ENCODE measurements at places on chromosomes 16 and 17. TPM values are rescaled to one million over a fixed set of nuclear protein-coding genes. Genes with fewer than 3 reads are reported as not detected.

C16orf96 gene
- total RNA-seq: 0.05 TPM

DNA sequence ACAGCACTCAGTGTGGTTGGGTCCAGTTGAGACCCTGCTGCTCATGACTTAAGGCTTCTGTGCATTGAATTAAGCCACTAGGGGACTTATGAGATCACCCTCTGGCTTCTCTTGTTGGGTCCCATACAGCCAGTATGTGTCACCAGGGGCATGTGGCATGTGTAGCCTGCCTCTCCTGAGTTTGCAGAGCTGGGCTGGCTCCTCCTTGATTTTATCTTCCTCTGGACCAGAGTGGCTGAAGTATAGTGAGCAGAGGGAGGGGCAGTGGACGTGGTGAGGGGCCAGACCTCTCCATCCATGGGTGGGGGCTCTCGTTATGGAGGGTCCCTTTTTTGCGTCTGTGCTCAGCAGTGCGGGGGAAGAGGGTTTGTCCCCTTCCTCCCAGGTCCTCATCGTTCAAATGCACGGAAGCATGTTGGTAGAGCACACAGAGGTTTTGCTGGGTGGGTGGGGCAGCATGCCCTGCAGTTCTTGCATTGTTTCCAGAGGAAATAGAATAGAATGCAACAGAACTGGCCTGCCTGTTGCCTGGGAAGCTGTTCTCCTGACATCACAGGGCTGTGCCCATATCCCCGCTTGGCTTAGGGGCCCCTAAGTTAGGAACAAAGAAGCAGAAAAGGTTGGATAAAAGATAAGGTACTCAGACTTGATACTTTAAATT lies 77.4 kb downstream of the SPECC1 start:
- peak; percentile 32 for DNase-seq

DNA sequence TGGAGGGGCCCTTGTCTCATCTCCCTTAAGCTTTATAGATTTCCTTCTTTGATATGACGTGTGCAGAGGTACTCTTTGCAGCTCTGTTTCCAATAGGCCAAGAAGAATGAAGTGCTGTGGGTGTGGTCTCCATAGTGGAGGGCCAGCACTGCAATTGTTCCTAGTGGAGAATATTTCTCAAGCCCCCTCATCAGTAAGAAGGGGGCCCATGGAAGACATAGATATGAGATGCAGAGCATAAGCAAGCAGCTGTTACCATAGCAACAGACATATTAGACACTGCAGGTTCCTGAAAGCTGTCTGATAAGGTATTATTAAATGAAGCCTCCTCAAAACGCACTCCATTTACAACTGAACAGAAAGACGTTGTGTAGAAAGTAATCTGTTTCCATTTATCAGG lies 240.7 kb downstream of the ZFHX3 start:
- DNase-seq: no peak

DNA sequence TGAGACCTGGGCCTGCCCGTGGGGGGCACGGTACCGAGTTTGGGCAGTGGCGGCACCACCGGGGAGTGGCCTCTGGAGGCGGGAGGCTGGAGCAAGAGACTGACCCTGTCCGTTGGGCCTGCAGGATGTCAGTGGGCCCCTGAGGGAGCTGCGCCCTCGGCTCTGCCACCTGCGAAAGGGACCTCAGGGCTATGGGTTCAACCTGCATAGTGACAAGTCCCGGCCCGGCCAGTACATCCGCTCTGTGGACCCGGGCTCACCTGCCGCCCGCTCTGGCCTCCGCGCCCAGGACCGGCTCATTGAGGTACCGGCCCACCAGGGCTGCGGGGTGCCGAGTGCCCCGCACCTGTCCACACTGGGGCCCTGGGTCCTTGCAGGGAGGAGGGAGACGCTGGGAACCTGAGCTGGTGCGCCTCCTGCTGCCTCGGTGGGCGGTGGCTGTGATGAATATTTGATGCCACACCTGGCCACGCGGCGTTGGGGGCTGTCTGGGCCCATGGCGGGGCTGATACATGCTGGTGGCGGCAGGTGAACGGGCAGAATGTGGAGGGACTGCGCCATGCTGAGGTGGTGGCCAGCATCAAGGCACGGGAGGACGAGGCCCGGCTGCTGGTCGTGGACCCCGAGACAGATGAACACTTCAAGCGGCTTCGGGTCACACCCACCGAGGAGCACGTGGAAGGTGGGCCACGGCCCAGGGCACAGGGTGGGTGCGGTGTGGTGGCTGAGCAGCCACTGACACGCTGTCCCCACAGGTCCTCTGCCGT lies 9.7 kb downstream of the NHERF2 start:
- peak; percentile 18 for DNase-seq

- DNase-seq: no peak
Measured at GRCh38 chr16:67260426-67261063, 11.8 kb downstream of the SLC9A5 start.

DNA sequence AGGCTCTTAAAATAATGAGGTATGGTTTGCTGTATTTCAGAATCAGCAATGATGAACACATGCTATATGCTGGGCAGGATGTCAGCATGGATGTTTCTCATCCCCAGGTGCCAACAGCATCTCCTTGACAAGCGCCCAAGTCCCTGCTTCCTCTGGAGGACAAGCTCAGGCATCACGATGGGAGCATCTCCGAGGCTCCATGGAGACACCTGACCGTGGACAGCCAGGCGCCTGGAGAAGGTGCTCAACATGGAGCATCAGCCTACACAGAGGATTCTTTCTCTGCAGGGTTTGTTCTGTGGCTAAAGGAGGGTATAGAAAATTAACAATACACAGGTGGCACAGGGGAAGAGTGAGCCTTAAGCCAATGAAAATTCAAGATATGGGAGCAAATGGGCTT lies 72.1 kb downstream of the SLC5A11 start:
- no peak for DNase-seq

- DNase-seq: no peak
Measured at GRCh38 chr16:87534030-87534653, 41.3 kb upstream of the ZCCHC14 start.

Measured in heart left ventricle (tissue), 16 donors.